Spinal cord (tissue), 10 donors: ENCODE measurements at places on chromosomes 12 and 14.

DNA sequence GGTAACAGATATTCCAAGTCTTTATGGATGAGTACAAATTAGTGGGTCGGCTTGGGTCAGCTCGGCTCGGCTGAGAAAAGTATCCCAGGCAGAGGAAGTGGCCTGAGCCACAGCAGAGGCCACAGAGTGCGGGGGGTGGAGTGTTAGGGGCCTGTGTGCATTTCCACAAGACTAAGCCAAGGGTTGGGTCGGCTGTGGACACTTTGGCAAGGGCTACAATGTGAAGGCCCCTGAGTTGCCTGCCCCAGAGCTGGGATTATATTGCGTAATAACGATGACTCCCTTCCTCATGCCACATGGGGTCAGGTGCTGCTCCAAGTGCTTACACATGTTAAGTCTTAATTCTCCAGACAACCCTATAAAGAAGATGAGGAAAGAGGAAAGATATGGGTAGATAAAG is 11.4 kb downstream of the EVL start:
- DNase-seq: no peak

DNA sequence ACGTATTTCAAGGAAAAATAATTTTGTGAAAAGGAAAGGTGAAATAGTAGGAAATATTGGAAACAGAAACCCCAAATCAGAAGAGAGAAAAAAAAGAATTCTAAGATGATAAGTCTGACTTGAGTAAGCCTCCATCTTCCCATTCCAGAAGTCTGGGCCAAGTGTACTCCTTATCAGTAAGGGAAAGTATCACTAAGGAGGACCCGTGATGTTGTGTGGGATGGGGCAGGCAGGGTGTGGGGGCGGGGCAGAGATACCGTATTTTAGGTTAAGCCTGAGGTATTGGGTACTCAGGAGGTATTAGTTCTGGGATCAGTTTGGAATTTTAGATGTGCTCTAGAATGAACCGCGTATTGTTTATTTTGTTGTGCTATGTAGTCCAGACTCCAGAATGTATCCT is 33.8 kb upstream of the PSMA6 start:
- no peak for DNase-seq

GRCh38 chr12:62899568-62900390 is 35.2 kb downstream of the PPM1H start:
- no peak for DNase-seq

DNA sequence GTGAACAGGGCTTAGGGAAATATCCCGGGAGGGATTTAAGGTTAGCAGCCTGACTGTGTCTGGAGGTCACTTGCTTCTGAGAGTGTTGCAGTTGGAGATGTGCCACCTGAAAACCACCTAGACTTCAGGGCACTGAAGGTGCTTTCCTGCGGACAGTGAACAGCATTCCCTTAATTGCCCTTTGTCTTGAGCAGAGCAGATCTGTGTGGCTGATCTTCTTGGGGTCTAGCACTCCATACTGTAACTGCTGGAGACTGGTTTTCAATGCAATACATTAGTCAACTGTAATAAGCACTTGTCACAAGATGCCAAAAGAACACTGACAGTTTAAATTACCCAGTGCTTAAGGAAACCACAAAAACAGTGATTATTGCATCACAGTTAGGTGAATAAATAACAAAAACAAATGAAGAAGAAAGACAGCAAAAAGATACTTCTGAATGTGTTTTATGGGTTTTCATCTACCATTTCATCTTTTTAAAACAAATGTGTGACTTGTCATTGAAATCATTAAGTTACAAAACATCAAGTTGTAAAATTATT is 111.8 kb downstream of the PRIMA1 start:
- no peak for DNase-seq

DNA sequence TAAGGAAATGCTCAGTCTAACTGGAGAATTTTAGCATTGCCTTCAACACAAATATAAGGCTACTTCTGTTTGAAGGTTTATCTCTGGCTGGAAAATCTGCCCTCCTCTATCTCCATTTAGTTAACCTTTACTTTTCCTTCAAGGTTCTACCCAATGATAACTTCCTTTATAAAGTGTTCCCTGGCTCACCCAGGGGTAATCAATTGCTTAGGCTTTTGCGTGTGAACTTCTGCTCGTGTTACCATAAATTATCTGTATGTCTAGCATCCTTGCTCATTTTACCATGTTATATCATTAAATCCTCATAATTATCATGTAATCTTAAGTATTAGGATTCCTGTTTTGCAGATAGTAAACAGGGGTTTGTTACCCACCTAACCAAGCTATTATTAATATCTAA is 114.3 kb upstream of the FGD4 start:
- DNase-seq: no peak

DNA sequence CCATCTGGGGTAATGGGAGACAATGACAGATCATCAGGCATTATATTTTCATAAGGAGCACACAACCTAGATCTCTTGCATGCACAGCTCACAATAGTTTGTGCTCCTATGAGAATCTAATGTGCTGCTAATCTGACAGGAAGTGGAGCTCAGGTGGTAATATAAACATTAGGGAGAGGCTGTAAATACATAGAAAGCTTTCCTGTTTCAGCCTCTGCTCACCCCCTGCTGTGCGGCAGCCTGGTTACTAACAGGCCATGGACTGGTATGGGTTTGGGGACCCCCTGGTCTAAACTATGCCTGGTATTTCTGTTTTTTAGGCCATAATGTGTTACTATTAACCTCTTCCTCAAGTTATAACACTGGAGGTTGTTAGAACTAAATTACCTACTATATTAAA is 1373.7 kb downstream of the LRFN5 start:
- DNase-seq: no peak
